ENCODE measurements at places on chromosomes 7 and 10.

DNA sequence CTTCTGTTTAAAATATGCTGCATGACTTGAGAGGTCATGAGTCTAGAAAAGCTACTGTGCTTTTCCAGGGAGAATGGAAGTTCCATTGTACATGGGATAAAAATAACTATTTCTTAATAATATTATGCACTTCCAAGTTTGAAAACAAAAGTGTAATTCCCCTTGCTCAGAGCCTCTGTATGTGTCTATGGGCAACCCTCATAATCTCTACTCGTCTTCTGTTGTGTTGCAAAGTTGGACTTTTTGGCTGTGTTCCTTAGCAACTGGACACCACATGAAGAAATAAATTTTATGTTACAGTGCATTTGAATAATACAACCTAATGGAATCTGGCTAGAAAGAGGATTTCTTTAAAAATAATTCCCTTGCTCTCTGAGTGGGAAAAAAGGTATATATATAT is 242.6 kb downstream of the TWIST1 start:
- ATAC-seq: no peak

DNA sequence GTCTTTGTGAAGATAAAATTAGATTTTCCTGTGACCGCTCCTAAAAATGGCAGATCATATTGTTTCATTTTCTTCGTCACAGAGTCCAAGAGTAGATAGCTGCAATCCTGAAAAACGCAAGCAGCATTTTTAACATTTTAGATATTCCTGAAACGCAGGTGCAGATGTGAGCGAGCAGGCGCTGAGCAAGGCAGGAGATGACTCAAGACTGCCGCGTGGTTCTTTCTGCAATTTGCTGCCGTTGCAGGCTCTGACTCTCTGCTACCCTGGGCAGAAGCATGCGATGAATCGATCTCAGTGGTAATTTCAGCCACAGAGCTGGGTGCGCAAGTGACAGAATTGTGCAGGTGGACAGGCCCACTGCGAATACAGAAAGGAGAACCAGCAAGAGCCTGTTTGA is 331.9 kb downstream of the ACTR3B start:
- ATAC-seq: no peak

DNA sequence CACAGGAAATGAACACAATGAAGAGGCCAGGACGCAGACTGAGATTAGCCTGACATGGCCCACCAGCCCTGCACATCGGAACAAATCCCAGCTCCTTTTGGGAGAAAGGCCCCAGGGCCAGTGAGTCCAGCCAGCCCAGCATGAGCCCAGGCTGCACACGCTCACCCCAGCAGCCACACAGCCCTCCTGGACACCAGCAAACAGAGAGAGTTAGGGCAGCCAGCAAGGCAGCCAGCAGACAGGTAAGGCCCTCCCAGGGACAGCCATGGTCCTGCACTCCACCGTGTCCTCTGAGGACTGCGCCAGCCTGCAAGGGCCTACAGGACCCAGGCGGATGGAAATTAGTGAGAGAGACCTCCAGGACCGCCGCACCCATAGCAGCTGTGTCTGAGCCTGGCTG is 8.1 kb upstream of the GRID1 start:
- no peak for ATAC-seq

DNA sequence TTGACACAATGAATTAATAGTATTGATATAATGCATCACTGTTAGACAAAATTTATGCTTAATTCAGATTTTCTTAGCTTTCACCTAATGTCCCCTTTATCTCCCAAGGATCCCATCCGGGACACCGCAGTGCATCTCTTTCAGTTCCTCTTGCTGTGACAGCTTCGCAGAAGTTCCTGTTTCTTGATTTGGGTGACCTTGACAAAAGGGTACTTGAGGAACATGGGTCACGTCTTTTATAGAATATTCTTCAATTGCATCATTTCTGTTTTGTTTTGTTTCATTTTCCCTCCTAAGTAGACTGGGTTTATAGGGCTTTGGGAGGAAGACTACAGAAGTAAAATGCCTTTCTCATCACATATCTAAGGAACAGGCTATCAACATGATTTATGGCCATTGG is 453.2 kb downstream of the DPP6 start:
- no peak for ATAC-seq

GRCh38 chr7:121078701-121079227 is 90.3 kb downstream of the CPED1 start:
- ATAC-seq: no peak

- ATAC-seq: no peak
These were observed 128.0 kb upstream of the MYO3A start for GRCh38 chr10:25805986-25806385.

- ATAC-seq: peak; percentile 63
These were observed 266.0 kb downstream of the USP6NL start for GRCh38 chr10:11345224-11346054.

GRCh38 chr7:29381206-29382094 is 182.2 kb upstream of the PRR15 start:
- ATAC-seq: no peak

DNA sequence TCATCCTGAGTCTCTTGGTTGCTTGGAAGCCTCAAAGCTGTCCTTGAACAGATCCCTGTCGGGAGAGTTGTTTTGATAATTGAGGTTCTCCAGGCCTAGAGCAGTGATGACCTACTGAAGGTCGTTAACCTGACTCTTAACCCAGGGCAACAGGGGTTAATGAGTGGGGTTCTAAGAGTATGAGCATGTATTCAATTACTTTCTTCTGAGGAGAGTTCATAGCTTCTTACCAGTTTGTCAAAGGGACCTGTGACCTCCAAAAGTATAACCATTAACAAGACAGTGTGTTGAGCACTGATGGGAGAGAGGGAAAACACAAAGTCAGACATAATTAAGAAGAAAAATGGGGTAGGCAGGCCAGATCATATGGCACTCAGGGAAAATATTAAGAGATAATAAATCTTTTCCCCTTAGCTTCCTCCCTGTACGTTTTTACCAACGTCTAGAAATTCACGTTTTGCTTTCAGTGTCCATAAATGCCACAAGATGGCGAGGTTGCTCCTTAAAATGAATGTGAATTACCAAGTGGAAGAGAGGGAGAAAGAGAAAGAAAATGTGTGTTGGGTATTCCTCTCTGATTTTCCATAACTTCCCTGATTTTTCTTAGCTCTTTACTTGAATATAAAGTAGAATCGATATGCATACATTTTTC is 97.6 kb downstream of the SUGCT start:
- ATAC-seq: no peak

- no peak for ATAC-seq
These were observed 7.2 kb downstream of the GNB2 start for GRCh38 chr7:100680576-100681271.

DNA sequence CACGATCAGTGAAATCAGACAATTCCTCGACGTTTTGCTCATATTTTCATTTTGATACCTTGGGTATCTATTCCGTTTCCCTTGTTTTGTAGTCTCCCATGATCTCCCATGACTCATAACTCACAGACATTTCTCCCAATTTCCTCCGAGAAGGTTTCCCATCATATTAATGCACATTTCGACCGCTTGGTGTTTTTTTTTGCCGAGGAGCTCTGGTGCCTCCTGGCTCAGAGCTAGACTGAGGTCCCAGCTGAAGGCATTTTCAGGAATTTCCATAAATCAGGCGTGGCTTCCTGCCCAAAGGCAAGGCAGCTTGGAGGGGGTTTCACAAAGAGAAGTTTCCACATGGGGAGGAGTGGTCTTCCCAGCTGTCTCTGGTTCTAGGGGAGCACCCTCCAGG is 148.2 kb upstream of the TNS3 start:
- ATAC-seq: no peak

DNA sequence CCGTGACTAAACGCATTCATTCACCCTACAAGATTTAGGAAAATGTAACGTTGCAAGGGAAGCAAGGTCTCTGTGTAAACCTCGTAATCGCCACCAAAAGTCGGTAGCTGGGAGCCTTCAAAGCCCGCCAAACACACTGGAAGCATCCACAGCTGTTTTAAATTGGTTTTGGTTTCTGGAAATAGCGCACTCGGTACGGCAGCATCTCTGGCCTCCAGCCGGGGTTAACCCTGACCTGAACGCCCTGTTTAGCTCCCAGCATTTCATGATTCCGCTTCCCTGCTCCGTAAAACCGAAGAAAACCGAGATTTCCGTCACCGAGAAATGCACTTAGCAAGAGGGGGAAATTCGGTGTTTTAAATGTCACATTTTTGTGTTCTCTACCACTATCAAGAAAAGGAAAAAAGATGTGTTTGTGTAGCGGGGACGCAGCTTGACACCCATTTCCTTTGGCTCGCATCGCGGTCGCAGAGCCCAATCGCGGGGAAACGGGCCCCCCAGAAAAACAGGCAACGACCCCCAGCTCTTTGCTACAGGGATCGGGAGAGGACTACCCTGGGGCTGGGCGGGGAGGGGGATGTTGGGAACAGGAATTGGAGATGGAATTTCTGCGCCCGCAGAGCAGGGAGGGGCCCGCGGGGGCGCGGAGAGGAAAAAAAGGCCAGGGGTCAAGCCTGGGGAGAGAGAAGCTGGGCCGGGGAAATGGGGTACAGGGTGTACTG is 646 bp downstream of the SGCE start:
- ATAC-seq: no peak

DNA sequence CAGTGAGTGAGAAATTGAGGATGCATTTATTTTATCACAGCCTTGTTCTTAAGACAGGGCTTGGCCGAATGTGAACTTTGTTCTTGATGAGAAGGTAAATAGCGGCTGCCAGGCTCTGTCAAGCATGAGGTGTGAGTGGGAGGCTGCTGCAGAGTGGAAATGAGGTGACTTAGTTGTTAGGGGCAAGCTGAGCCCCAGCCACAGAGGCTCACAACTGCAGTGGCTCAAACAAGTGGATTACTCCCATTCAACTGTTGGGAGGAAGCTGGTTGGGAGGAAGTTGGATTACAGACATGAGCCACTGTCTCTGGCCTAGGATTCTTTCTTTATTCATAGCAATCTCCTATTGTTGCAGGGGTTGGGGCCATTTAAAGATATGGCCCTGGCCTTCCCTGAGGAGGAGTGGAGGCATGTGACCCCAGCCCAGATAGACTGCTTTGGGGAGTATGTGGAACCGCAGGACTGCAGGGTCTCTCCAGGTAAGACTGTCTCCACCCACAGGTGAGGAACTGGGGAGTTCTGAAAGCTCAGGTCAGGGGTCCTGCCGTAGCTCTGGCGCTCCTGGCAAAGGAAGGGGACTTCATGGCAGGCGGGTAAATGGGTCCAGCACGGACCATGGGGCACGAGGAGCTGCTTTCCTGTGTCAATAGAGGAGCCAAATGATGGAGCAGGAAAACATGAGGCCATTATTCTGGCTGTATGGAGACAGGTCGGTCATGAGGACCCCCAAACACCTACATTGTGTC is 7.1 kb downstream of the ZSCAN25 start:
- ATAC-seq: no peak

DNA sequence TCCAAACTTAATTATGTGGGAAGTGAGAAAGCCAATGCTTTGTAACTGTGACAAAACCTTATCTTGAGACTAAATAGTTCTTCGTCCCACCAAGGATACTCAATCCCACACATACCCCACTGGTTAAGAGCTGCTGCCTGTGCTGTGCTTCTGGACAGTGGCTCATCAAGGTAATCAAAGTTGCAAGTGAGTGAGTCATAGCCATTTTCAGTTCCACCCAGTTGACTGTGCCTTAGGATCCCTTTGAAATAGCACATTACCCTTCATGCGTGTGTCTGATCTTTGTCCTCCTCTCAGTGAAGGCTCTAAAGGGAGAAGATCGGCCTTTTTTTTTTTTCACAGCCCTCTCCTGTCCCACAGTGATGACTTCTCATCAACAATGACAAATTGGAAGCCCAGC is 706.0 kb upstream of the AUTS2 start:
- ATAC-seq: no peak

- no peak for ATAC-seq
These were observed 272.6 kb upstream of the NPSR1 start for GRCh38 chr7:34385384-34385783.

DNA sequence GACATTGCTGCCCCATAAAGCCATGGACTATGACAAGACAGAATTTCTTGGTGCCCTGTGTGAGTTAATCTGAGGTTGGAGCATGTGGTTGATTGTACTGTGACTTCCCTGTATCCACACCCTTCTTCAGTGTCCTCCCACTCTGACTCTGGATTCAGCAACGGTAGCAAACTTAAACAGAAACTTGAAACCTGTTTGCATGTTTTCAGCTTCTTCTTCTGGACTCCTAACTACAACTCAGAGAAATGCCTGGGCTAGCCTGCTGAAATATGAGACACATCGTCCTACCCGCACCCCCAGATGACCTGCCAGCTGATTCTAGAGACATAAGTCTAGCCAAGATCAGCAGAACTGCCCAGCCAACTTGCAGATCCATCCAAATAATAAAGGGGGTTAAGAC is 78.4 kb downstream of the IPMK start:
- no peak for ATAC-seq

- ATAC-seq: no peak
These were observed 48.1 kb upstream of the EBF3 start for GRCh38 chr10:130012129-130012528.

- ATAC-seq: no peak
These were observed 151.8 kb downstream of the KCNMA1 start for GRCh38 chr10:77485847-77486246.

GRCh38 chr7:96740130-96740529 is 30.5 kb upstream of the SEM1 start:
- ATAC-seq: no peak

- no peak for ATAC-seq
These were observed 573.9 kb upstream of the PCDH15 start for GRCh38 chr10:55374917-55375316.

DNA sequence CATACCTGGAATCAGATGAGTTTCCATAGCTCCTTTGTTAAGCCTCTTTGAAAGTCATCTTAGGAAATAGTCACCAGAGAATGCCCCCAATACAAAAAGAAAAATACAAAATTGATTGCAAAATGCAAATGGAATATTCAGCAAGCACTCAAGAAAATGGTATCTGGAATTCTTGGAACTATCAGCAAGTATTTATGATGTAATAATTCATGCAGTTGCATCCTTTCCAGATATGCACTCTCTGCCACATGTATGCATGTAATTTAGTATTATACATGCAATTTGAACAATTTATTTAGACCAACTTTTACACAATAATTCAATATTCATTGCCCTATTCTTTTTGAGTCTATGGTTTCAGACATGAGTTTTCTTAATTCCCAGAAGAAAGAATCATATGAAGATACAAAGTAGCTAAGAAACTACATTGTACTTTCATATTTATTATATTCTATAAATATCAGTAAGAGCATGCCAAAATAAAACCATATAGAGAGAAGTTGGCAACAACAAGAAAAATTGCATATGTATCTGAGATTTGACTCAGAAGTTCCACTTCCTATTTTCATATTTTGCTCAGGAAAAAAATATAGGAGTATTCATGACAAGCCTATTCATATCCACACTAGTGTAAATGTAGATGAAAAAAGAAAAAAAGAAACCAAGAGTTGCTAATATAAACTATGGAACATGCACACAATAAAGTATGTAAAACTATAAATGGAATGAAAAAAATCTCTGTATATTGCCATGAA is 338.5 kb downstream of the SEMA3D start:
- no peak for ATAC-seq

DNA sequence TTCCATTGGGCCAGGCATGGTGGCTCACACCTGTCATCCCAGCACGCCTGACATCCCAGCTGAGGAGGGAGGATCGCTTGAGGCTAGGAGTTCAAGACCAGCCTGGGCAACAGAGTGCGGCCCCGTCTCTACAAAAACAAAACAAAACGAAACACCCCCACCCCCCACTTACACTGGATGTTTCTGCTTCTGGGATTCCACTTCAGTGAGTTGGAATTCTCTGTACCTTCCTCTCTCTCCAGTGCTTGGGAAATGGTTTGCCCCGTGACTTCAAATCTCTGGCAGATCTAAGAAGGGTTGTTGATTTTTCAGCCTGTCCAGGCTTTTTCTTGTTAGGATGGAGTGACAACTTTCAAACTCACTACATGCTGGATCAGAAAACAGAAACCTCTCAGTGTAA is 106.9 kb downstream of the ANLN start:
- ATAC-seq: no peak

Measured in stimulated activated memory B cell treated with anti-CD40 and anti-IgM and Interleukin-4, amounts not matched to agents 10 μg/mL and 1 μg/mL and 100 μg/mL, for 72 hours (primary cell).